ENCODE measurements at places on chromosomes 7 and 10.

GRCh38 chr10:24695452-24695851 is 28.2 kb downstream of the ARHGAP21 start:
- DNase-seq = no peak

- DNase-seq = no peak
Measured at GRCh38 chr10:42623929-42624328, 14.4 kb downstream of the ZNF33B start.

DNA sequence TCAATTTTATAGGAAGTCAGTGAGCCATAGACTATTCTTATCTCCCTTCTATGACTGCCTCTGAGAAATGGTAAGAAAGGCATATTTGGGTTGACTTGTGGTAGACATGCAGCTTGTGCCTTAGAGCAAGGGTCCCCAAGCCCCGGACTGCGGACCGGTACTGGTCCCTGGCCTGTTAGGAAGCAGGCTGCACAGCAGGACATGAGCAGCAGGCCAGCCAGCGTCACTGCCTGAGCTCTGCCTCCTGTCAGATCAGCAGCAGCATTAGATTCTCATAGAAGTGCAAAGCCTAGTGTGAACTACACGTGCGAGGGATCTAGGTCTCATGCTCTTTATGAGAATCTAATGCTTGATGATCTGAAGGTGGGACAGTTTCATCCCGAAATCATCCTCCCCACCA is 180.6 kb downstream of the SND1 start:
- no peak for DNase-seq

GRCh38 chr10:84478151-84478550 is 149.8 kb downstream of the CCSER2 start:
- no peak for DNase-seq

GRCh38 chr10:95793401-95794045 is 37.6 kb downstream of the ENTPD1 start:
- no peak for DNase-seq

- no peak for DNase-seq
Measured at GRCh38 chr10:93816123-93816747, 58.5 kb downstream of the LGI1 start.

DNA sequence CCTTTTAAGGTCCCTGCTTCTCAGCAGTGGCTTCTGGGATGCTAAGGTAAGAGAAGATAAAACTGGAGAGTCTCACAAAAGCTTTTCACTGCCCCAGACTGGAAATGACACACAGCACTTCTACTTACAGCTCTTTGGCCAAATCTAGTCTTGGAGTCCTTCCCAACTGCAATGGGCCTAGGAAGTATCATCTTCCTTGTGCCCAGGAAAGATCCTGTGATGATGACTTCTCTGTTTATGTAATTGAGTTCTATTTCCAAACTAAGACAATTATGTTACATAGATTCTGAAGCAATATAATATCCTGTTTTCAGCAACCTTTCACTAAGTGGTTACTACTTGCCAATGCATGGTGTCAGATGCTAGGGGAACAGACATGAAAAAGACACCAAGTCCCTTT is 234.1 kb downstream of the PTEN start:
- DNase-seq = no peak

DNA sequence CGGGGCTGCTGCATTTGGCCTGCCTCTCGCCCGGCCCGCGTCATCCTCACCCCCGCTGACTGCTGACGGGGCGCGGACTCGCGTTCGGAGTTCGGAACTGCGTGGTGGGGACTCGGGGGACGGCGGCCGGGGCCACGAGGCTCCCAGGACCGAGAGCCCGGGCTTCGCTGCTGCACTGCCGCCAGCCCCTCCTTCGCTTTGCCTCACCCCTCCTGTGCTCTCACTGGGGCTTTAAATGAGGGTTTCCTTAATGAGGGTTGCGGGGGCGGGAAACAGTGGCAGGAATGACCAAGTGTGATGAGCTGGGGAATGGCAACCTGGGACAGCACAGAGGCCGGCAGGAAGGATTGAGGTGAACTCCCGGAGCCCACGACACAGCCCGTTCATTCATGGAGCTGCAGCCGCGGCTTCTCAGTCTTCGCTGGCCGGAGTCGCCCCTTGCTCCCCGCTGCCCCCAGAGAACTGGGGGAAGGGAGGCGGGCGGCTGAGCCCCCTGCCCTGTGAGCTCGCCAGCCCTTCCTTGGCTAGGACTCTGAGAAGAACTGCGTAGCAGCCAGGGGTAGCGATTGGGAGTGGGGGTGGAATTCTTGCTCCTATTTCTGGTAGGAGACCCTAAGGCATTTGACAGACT is 1.5 kb upstream of the LRRC4 start:
- DNase-seq = no peak

GRCh38 chr10:86194684-86195083 is 171.9 kb downstream of the GRID1 start:
- DNase-seq = no peak

DNA sequence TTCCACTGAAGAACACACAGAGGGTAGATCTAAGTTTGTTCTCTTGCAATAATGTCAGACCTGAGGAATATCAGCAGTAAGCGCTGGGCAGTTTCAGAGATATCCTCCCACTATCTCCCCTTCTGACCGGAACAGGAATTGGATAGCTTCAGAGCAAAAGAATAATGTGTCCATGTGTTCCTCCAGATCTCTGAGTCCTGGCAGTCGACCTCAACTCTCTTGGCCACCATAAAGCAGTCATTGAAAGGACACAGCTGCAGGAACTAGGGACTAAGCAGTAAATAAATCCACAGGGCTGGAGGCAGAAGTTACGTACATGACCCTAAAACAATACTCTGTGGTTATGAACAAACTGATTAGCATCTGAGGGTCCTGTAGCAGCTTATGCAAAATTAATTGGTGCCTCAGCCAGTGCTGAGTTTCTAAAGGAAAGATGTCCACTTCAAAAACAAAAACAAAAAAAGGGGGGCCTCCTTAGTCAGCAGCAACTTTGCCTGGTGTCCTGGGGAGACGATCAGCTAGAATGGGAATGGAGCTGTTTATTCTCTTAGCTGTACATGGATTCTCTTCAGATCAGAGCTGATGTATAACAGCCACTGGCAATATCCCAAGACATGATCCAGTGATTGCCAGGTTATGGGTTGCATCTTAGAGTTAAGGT is 6.4 kb upstream of the PRTFDC1 start:
- DNase-seq = no peak

GRCh38 chr7:54944179-54944578 is 74.6 kb upstream of the EGFR start:
- DNase-seq = no peak

DNA sequence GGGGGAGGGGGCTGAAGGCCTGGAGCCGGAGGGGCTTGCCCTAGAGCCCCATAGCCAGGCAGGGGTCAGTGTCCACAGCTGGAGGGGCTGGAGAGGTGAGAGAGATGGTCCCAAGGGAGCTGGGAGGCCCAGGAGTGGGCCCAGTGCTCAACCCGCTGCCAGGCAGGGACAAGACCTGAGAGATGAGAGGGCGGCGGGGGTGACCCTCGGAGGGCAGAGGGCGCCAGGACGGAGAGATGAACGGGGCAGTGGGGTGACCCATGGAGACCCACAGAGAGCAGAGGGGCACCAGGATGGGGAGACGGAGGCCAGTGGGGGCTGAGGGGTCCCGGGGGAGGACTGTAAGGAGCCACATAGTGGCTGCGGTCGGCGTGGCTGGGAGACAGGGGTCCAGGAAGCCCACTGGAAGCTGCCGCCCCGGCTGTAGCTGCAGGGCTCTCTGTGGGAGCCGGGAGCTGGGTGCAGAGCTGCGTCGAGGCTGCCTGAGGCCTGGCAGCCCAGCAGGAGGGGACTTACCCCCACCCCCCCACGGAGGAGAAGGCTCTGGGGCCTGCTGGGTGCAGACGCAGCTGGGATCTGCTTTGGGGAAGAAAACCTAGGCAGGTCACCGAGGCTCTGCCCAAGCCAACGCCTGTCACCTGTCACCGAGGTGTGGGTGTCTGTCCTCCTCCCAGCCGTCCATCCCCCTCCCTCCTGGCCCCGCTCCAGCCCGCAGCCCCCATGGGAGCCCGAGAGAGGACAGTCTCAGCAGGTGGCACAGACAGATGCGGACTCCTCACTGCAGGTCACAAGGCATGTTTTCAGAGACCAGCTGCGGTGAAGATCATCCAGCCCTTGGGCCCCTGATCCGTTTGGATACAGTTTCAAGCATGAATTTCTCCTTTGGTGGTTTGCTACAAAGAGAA is 25.1 kb downstream of the PWWP2B start:
- no peak for DNase-seq

DNA sequence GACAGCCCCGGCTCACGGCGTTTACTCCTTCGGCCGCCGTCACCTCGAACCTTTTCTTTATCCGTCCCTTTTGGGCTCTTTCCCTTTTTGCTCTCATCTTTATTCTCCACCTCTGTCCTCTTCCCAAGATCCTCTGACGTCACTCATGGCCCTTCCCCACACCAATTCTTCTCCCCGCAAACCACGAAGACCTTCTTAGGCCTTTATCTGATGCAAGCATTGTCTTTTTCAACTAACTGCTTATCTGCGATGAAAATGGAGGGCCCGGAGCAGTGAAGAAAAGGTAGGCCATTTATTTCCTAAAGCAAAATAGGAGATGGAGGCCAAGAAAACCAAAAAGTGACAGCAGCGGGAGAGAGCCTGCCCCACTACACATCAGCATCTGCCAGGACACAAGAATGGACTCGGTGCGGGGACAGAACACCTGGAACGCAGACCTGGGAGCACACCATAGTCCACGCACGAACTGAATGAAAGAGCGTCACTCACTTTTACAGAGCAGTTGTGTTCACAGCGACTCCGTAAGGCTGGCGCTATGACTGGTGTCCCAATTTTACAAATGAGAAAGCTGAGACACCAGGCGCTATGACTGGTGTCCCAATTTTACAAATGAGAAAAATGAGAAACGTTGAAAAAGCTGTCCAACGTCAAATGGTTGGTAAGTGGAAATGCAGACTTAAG is 45.3 kb downstream of the ZNF777 start:
- no peak for DNase-seq

DNA sequence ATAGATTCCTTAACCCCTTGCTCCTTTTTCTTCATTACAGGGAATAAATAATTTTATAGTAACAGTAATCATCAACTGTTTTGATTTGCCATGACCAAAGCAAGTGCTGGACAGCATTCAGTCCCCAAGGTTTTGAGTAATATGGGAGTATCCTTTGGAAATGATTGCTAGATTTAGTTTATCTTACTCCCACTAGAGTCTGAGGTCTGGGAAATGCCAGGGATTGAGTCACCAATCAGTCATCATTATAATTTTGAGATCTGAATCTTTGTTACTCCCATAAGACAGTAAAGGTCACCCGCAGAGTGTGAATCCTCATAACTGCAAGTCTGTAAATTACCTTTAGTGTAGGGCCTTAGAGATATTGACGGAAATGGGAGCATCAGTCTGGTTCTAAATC is 133.7 kb upstream of the SEMA3E start:
- no peak for DNase-seq

- no peak for DNase-seq
Measured at GRCh38 chr7:144629011-144629410, 206.8 kb downstream of the TPK1 start.

- DNase-seq = no peak
Measured at GRCh38 chr7:132509643-132510042, 66.6 kb downstream of the PLXNA4 start.

DNA sequence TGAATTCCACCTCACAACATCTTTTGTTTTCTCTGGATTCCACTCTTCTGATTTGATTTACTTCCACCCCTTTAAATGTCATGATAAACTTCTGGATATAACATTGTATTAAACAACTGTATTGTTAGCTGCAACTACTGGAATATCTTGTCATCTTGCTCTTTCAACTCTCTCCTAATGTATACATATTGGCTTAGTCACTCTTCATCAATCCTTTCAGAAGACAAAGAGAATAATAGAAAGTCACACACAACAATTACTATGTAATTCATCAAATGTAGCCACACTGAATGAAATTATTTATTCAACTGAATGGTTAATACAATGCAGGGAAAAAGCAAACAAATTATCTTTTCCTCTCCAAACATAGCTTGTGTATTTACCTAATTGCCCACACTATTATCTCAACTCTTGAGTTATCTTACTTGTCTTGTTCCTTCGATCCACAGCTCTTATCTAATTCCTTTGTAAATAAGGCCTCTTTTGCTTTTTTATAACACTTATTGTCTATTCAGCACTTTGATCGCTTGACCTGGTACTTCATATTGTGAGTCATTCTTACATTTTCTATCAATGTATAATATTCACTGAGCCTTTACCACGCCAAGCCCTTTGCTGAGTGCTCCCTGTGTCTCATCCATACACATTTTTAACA is 16.7 kb downstream of the SEMA3A start:
- no peak for DNase-seq

GRCh38 chr7:134879815-134880475 is 100.5 kb downstream of the CALD1 start:
- DNase-seq = no peak

GRCh38 chr10:99852481-99853213 is 70.2 kb downstream of the ABCC2 start:
- no peak for DNase-seq

DNA sequence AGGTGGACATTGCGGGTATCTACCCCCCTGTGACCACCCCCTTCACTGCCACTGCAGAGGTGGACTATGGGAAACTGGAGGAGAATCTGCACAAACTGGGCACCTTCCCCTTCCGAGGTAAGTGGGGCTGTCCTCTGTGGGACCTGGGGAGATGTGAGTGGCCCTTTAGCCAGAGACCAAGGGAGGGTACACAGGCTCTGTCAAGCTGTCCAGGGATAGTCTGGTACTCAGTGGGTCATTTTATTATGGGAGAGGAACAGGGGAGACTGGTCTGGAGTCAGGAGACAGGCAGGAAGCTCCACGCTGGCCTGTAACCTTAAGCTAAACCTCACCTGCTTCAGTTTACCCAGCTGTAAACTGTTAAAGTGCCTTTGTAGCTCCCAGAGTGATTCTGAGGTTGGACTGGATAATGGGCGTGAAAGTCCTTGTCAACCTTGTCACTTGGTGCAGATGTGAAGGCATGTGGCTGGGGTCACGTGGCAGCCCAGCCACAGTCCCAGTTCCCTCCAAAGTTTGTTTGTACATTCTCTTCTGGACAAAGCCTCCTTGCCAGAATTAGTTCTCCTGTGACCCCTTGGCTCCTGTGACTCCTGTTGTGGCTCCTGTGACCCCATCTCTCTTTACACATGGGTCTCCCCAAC is 729 bp downstream of the HOGA1 start:
- no peak for DNase-seq

GRCh38 chr7:17946591-17946990 is 6.3 kb upstream of the SNX13 start:
- DNase-seq = no peak

DNA sequence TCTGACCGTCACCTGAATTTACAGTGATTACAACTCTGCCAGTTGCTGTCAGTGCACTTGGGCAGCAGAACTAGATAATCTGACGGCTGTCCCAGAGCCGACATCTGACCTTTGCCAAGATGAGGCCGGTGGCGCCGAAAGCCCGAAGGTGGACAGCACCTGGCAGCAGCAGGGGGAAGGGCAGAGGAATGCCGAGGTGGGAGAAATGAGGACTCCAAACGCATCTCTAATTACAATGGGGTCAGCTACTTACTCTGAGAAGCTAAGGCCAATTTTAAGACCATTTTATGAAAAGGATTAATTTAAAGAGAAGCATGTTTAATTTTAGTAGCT is 33.8 kb downstream of the TRIM8 start:
- DNase-seq = no peak

- DNase-seq = no peak
Measured at GRCh38 chr10:28849309-28849708, 172.0 kb downstream of the BAMBI start.

- no peak for DNase-seq
Measured at GRCh38 chr7:73890555-73891147, 29.7 kb downstream of the TMEM270 start.

GRCh38 chr10:67171970-67172369 is 246.1 kb downstream of the LRRTM3 start:
- DNase-seq = no peak

GRCh38 chr10:71040846-71041605 is 152.7 kb upstream of the PCBD1 start:
- no peak for DNase-seq

GRCh38 chr10:51522858-51523257 is 176.5 kb downstream of the CSTF2T start:
- no peak for DNase-seq

All from stimulated activated CD4-positive, alpha-beta T cell treated with anti-CD3 and anti-CD28 coated beads, TNF-alpha, amount 100 ng/mL, for 1 hour (primary cell).